Neural progenitor cell (in vitro differentiated cells): ENCODE measurements at places on chromosomes 11 and 22.
A peak's percentile ranks its signal among the peaks of the same experiment; 100 is the strongest.

- no peaks in the 10 kb centered on the region for H3K36me3 ChIP-seq
- H3K27me3 ChIP-seq, result no peaks in the 10 kb centered on the region
- no peak overlapping the region for H3K27ac ChIP-seq
- no peak for DNase-seq
- H3K4me3 ChIP-seq, result no peak overlapping the region
Measured at GRCh38 chr11:91630916-91631673, 593.5 kb upstream of the FAT3 start.

DNA sequence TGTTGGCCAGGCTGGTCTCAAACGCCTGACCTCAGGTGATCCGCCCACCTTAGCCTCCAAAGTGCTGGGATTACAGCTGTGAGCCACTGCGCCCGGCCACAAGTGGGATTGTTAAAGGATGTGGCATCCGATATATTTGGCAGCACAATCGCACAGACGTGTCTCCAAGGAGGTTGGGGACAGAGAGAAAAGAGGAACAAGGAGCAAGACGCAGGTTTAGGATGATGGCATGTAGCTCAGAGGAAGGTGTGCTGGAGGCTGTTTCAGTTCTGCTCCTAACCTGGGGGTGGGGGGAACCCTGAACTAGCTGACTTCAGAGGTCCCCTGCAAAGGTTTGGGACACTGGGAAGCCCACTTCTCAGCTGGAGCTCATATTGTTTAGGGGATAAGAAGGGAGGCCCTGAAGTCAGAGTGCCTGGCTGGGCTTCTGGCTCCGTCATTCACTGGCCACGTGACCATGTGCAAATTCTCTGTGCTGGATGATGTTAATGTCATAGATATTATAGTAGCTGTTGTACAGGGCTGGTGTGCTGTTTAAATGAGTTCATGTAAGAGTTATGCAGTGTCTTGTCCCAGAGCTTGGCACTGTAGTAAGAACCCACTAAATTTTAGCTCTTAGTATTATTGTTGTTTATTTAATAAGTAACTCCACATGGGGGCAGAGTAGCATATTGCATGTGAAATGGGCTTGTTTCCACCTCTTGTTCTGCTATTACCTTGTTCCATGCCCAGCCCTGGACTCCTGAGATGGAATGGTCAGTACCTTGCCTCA lies 129.7 kb downstream of the ST3GAL4 start:
- DNase-seq, result no peak
- H3K4me3 ChIP-seq, result no peak overlapping the region
- no peaks in the 10 kb centered on the region for H3K27me3 ChIP-seq
- no peak overlapping the region for H3K27ac ChIP-seq
- H3K36me3 ChIP-seq, result no peaks in the 10 kb centered on the region

- peak; percentile 60 for DNase-seq
- no peaks in the 10 kb centered on the region for H3K36me3 ChIP-seq
- peaks cover 90% of the 10 kb centered on the region for H3K27me3 ChIP-seq
- H3K4me3 ChIP-seq, result no peak overlapping the region
Measured at GRCh38 chr11:111494040-111494439, 18.1 kb downstream of the BTG4 start.

DNA sequence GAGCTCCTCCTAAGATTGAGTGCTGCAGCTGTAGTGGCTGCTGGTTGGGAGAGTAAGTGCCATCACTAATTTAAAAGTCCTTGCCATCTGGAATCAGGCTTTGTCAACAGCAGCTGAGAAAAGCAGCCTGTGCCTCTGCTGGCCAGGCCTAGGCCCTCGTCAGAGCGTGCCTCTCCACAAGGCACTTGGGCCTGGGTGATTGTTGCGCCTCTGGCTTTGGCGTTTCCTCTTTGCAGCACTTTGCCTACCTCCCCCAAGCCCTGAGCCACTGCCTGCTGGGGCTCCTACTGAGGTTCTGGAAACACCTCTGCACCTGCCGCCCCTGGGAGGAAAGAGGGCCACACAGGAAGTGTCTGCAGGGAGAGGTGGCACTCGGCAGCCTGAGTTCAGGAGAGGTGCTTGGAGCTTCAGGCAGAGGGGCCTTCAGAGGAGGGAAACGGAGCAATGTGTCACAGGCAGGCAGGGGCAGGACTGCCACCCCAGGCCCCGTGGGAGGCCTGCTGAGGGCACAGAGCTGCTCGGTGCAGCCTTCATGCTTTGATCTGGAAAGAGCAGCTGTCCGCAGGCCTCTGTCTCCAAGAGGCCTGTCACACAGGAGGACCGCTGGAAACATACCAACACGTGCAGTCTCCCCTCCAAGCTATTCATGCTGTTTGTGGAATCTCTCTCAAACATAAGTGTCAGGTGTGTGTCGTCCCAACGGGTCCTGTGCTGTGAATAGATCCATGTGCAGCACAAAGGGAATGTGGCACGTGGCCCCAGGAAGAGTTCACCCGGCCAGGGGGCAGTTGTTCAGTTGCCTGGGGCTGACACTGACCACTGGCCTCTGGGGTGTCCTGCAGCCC lies 61.5 kb upstream of the EMID1 start:
- no peaks in the 10 kb centered on the region for H3K27me3 ChIP-seq
- DNase-seq, result no peak
- H3K4me1 ChIP-seq, result peaks cover 30% of the 10 kb centered on the region
- H3K36me3 ChIP-seq, result no peaks in the 10 kb centered on the region
- H3K27ac ChIP-seq, result no peak overlapping the region

DNA sequence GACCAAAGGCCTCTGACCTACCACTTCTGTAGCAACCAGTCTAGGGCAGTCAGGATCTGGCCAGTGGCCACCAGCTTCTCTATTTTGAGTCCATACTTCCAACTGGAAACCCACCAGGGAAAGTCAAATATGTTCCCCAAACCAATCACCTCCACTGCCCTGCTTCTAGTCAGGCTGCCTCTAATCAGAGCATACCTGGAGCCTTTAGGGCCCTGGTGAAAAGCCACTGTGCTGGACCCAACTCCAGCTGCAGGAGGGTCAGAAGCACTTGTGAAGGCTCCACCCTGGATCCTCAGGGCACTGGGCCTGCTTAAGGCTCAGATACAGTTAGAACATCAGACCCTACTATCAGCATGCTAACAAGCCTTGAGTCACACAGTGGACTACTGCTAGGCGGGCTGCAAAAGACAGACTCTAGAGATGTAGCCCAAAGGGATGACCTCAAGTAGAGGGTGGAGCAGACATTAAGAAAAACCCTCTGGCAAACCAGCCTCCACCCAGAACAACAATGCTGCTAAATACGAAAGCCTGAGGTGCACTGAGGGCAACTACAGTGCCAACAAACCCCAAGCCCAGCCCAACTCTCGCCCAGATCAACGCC lies 69.2 kb downstream of the DGCR2 start:
- H3K36me3 ChIP-seq, result no peaks in the 10 kb centered on the region
- no peaks in the 10 kb centered on the region for H3K4me1 ChIP-seq
- H3K27ac ChIP-seq, result no peak overlapping the region
